LoVo (cell line): ENCODE measurements at places on chromosomes 13 and 19.

- no peak for DNase-seq
These were observed 16.5 kb upstream of the B3GNT3 start for GRCh38 chr19:17778251-17778967.

DNA sequence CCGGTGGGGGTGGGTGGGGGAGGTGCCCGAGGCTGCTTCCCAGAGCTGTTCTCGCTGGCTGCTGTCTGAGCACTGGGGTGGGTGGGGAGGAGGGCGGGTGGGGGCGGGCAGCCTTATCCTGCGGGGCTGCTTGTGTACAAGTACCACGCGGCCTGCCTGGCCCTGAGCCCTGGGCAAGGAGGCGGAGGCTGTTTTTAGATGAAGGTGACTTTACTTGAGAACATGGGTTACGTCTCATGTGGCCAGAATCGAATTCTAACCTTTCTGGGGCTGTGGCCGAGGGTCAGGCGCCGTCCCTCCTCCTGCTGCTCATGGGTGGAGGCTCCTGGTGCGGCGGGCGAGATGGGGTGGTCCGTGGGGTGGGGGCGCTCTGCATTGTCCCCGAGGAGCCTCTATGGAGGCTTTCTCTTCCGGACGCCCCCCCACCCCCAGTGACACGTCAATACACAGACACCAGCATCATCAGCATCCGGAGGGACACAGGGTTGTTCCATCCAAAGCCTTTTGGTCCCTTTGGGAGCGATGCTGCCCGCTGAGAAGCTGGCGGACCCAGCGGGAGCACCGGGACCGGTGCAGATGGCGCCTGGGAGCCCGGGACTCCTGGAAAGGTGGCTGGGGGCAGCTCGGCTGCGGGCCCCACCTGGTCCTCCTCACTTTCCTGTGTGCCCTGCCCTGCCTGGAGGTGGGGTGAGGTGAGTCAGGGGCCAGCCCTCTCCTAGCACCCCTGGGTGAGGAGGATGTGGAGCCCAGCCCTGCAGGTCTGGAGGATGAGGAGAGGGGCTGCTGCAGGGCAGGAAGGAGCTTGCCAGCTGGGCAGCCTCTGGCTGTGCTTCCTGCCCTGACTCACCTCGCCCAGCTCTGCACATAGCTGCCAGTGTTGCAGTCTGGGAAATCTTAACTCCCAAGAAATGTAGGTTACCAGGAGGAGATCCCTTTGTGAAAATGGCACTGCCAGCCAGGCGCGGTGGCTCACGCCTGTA, 3.4 kb downstream of the BSG start:
- DNase-seq = no peak

GRCh38 chr19:18847549-18848463, 16.0 kb downstream of the UPF1 start:
- DNase-seq = no peak

GRCh38 chr13:75180805-75181455, 301.0 kb downstream of the TBC1D4 start:
- no peak for DNase-seq

DNA sequence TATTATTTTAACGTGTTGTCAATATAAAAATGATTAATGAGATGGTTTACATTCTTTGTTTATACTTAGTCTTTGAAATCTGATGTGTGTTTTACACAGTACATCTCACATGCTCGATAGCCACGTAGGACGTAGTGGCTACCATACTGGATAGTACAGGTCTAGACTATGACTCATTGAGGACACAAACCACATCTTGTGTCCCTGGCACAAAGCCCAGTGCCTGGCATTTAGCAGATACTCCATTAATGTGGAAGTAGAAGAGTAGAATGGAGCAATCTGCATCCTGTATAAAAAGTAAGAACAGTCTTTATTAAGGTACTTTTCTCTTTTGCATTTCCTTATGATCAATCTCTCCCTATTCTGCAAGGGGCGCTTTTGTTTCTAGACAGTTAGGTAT, 49.0 kb upstream of the FRY start:
- peak; percentile 80 for DNase-seq

DNA sequence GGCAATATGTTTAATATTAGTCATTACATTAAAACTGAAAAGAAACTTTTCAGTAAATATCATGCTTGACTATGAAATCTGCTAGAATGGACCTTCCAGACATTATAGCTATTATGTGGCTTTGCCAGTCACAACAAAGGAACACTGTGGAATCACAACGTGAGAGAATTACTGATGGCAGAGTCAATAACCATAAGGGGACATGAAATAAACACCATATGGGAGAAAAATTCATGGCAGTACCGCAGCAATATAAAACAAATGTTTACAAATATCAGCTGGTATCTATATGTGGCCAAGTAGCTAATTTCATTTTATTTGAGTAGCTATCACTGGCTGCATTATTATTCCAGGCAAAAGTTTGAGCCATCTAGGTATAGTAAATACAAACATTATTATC, 1818.6 kb downstream of the PCDH9 start:
- DNase-seq = no peak

GRCh38 chr13:50914848-50915247, 5.3 kb downstream of the RNASEH2B start:
- DNase-seq = no peak

GRCh38 chr13:63167699-63168337, 1752.2 kb upstream of the PCDH20 start:
- DNase-seq = no peak

DNA sequence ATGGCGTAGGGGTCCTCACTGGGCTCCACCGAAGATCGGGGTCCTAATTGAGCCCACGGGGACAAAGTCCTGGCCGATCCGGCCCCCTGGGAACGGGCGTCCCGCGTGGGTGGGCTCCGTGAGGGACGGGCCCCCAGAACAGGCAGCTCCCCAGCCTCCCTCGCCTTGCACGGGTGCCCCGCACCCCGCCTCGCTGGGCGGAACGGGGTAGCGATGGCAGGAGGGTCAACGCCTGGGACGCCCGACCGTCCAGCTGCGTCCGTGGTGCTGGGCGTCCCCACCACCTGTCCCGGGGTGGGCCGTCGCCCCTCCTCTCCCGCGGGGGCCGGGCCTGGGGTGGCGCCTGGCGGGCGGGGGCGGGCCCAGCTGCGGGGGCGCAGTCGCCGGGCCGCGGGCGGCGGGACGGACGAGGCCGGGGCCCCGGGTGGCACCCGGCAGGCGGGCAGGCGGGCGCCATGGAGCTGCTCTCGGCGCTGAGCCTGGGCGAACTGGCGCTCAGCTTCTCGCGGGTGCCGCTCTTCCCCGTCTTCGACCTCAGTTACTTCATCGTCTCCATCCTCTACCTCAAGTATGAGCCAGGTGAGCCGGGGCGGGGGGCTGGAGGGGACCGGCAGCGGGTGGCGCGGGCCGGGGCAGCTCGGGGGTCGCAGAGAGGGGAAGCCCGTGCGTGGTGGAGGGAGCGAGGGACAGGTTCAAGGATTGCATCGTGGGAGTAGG, at the start of gene TMEM38A:
Gene TMEM38A, plus strand, starts transcription at position 377 of the 717 bp plus-strand sequence. Its CDS starts 79 bp downstream, at position 456.
- DNase-seq = peak; percentile 49

DNA sequence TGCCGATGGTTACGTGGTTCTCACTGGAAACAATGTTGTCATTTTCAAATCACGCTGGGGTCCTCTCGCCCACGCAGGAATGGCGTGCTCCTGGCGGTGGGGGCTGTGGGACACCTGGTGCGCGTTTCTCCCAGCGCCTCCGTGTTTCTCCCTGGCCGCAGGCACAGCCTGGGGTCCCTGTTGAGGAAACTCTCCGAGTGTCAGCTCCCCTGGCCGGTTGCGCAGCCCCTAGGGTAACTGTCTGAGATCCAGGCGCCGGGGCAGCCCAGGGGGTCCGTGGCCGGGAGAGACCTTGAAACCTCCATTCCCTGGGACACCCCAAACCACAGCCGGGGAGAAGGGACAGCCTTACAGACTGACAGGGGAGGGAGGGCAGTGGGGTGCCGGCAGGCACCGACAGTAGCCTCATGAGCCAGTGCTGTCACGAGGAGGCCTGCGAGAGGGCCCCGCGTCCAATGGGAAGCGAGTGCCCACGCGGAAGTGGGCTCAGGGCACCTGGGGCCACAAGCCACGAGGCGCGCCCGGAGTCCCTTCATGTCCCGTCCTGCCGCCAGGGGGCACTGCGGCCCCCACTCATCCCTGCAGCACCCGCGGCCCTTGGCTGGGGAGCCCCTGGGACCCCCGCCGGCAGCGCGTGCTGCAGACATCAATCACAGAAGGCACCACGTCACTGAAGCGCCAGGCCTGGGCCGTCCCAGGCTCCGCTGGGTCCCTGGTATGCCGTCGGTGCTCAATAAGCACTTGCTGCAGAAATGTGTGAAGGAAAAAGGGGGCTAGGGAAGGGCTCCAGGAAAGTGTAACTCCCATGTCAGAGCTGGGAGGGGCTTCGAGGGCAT, 9.5 kb downstream of the ADAMTSL5 start:
- peak; percentile 54 for DNase-seq

DNA sequence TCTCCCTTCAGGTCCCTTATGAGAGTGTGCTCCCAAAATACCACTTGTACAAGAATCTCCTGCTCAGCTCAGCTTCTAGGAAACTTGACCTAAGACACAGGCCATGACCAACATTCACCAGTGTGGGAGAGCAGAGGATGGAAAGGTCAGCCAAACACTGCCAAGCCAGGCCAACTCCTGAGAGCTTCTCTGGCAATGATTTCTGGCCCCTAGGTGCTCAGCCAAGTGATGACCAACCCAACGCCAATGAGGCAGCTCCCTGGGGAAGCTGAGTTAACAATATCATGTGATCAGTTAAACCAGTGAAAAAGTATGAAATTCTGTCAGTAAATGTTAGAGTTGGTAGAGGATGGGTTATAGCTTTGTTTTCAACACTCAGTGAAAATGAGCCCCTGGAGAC, 49.1 kb upstream of the FLT1 start:
- no peak for DNase-seq

DNA sequence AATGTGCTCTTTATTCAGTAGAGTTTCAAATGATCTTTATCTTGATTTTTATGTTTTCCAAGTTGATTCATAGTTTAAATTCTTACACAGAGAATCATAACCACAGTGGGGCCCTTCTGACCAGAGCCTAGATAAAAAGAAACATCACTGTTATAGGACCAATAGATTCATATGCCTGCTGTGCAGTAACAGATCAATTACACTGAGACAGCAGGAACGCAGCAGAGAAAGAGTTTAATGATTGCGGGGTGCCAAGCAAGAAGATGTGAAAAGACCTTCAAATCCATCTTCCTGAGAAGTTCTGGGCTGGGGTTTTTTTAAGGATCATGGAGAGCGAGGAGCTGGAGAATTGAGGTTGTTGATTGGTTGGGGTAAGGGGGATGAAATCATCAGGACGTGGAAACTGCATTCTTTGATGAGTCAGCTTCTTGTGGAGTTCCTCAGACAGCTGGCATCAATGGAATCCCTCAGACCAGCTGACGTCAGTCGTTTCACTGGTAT, 346.6 kb downstream of the TBC1D4 start:
- no peak for DNase-seq

GRCh38 chr19:18109733-18110608, 12.4 kb downstream of the MAST3 start:
- peak; percentile 44 for DNase-seq

DNA sequence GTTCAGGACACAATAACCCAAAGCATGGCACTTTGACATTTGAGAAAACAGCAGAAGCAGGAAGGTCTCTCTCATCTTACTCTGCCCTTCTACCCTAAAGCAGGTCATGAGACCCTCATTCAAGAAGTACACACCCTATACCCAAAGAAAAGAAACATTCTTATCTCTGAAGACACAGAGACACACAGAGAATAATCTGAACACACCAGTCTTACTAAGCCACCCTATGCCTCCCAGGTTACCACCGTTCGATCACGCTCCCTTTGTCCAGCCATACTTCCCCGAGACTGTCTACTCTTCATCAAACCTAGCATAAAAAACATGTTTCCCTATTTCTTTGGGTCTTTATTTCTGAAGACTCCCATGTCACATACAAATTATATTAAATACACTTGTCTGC, 66.5 kb upstream of the ANKRD10 start:
- DNase-seq = no peak

DNA sequence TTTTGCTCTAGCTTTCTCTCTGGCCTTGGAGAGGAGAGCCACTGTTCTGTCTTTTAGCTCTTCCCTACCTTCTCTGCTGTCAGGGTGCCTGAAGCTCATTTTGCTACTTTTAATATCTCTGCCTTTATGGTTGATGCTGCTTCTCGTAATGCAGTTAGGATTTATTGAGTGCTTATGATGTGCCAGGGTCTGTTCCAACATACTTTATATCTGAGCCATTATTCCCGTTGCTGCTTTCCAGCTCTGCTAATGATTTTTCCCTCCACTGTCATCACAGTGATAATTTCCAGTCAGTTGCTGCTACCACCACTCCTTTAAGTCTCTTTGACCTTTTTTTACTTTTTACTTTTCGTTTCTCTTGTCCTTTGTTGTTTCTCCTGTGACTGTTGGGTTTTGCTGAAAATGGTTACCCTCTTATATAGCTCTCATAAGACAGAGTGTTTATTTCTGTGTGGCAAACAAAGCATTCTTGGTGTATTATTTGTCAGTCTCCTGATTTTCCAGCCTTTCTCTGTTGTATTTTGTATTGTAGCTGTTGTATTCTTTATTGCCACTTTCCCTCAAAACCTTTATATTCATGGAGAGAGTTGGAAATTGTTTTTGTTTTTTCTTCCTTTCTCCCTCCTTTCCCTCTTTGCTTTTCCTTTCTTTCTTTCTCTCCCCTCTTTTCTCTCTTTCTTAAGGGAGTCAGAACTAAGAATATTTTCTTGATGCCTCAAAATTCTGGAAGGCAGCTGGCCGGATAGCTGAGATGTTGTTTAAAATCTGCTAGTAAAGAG, 37.4 kb downstream of the COG6 start:
- no peak for DNase-seq

- no peak for DNase-seq
These were observed 83.9 kb downstream of the OLFM4 start for GRCh38 chr13:53112522-53112921.

DNA sequence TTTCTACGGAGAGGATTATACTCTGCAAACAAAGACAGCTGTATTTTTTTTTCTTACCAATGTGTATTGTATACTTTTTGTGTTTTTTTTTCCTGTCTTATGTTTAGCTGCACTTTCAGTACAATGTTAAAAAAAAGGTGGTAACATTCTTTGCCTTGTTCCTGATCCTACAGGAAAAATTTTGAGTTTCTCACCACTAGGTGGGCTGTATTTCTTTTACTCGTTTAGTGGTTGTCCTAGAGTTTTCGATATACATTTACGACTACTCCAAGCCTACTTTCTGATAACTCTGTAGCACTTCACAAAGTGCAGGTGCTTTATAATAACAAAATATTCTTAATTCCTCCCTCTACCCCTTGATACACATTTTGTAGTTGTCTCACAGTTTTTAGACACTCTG, 652.2 kb downstream of the UQCRFS1 start:
- DNase-seq = no peak

- DNase-seq = no peak
These were observed 2.3 kb downstream of the SSBP4 start for GRCh38 chr19:18421371-18421959.

DNA sequence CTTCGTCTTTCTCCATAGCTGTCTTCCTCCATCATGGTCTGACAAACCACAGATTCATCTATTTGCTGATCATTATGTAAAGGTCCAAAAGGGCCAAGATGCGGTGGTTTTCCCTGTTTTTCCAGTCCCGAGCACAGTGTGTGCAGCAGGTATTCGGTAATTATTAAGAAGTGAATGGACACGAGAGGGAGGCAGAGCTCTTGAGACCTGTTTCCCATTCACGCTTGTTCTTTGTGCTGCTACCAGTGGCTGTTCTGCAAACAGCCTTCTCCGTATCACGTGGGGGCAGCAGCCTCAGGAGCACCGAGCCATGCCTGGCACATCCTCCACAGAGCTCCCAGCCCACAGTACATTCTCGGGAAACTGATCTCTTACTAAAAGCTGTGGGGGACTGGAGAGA, 50.3 kb downstream of the CCDC70 start:
- DNase-seq = no peak

GRCh38 chr19:3606690-3607289, at the start of gene TBXA2R:
Gene TBXA2R, minus strand, starts transcription at chr19:3606875. Its CDS starts 6,241 bp downstream, at chr19:3600634.
- no peak for DNase-seq
